ENCODE measurements at places on chromosomes 3 and 15.

DNA sequence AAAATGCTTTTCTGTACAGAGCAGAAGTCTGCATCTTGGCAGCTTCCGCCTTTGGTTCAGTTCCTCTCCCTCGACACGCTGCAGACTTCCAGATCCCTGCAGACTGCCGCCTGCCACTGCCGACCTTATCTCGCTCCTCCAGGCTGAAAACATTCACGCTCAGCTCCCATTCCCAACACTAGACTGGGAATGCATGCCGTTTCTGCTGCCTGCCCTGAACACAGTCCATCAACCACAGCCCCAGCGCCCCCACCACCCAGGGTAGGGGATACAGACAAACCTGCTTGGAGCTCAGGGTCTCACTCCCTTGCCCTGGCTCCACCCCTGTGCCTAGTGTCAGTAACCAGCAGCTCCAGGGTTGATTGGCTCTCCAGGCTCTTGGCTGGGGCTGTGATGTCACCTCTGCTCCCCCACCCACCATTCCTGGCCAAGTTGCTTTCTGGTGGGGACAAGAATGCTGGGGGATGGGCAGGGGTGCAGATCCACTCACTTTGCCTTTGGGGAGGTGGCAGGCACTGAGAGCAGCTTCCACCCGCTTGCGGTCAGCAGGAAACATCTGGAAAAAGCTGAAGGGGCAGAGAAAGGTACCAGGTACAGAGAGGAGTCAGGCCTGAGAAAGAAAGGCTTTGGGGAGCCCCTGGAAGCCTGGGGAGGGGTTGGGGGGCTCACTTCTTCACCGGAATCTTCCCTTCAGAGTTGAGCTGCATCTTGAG, 6.1 kb downstream of the PLCB2 start:
- peak; percentile 56 for DNase-seq

DNA sequence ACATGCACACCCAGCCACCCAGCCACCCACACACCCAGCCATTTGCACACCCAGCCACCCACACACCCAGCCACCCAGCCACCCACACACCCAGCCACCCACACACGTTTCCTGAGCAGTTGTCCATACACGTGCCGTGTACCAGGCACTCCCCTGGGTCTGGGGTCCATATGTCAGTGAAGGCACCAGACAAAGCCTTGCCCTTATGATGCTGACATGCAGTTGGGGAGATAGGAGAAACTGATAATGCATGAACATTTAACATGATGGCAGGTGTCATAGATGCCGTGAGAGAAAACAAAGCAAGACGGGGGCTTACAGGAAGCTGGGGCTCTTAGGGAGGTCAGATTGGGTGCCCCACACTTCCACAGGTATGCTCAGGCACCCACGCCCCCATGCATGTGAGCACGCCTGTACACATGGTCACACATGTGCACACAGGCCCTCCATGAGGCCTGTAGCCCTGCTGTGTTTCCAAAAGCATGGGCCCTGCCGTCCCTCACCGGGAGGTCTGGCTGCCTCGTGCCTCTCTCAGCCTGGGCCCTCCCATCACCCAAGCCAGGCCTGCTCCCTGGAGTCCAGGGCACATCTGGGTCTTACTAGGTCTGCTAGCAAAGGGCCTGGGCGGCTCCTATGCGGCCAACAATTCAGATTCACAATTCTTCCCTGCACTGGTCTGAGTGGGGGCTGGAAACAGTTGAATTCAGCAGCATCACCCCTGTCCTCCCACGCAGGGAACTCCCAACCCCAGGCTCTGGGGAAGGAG, 3.6 kb upstream of the DNAJB8 start:
- no peak for DNase-seq

GRCh38 chr3:70963431-70964275, 619.9 kb downstream of the FOXP1 start:
- no peak for DNase-seq

- DNase-seq = peak; percentile 20
These were observed 59.6 kb upstream of the LMCD1 start for GRCh38 chr3:8441969-8442559.

DNA sequence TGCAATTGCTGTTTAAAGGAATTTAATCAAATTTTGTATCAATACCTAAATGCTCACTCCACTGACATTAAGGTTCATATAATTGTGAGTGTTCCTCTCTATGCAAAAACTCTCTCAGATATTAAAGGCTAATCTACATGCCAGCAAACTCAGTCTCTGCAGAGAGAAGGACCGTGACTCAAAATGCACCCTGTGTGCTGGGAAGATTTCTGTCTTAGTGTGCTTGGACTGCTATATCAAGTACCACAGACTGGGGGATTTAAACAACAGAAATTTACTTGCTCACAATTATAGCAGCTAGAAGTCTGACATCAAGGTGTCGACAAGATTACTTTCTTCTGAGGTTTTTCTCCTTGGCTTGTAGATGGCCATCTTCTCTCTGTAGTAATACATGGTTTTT, 18.6 kb upstream of the PFN2 start:
- DNase-seq = no peak
